ENCODE measurements at places on chromosomes 2 and 18. TPM values are rescaled to one million over a fixed set of nuclear protein-coding genes. Genes with fewer than 3 reads are reported as not detected.

- no peaks in the 10 kb centered on the region for H3K4me1 ChIP-seq
- DNase-seq: no peak
- no peak overlapping the region for H3K27ac ChIP-seq
- no peak overlapping the region for H3K4me3 ChIP-seq
Measured at GRCh38 chr18:54263904-54264336, 5.4 kb upstream of the POLI start.

DNA sequence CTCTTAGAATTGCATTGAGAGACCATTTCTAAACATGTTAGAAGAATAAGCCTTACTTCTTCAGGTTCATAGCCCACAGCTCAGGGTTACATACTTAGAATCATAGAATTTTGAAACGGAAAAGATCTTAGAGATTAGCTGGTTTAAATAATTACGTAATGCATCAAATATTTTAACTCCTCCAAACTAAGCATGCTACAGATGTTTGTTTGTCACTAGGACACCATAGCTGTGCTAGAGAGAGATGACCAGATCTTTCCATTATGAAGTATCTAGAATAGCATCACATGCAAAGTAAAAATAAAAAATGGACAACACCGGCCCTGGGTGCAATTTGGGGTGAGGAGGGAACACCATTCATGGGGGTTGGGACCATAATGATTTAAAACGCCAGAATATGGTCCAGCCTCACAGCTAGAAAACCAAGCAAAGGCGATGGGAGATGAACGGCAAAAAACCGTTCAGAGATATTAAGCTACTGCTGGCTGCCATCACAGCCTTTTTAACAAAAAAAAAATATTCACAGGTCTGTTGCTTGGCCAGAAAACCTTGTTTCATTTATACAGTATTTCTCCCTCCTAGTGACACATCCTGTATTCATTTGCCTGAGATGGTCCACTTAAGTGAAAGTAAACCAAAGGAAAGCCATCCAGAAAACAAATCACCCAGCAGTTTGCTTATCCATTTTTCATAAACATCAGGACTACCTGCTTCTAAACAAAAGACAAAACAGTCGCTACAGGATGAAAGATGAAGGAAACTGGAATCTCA lies 94.2 kb downstream of the EPHA4 start:
- no peaks in the 10 kb centered on the region for H3K36me3 ChIP-seq
- H3K27ac ChIP-seq: no peak overlapping the region

DNA sequence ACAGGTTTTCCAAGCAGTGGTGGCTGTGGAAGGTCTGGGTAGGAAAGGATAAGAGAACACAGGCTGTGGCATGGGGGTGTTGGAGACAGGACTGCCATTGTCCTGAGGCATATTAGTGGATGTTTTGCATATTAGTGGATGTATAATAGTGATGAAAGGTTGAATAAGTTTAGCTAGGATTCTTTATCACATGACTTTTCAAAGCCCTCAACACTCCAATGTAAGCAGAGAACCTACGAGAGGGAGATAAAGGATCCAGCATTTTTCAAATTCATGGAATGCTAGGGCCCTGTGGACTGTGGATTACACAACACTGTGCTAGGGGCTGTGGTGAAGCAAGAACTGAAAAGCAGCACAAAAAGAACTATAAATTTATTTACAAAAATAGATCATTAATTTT lies 63.2 kb downstream of the POLE4 start:
- DNase-seq: no peak
- H3K36me3 ChIP-seq: no peaks in the 10 kb centered on the region
- H3K27ac ChIP-seq: no peak overlapping the region
- H3K27me3 ChIP-seq: no peaks in the 10 kb centered on the region

Gene DYSF
- total RNA-seq: 0.04 TPM

Gene GKN1
- not detected for total RNA-seq

Gene ITGAV
- total RNA-seq: 28.4 TPM
